CD4-positive, alpha-beta T cell treated with Interleukin-17A for 4 hours (primary cell): ENCODE measurements at places on chromosomes 1 and 21.

DNA sequence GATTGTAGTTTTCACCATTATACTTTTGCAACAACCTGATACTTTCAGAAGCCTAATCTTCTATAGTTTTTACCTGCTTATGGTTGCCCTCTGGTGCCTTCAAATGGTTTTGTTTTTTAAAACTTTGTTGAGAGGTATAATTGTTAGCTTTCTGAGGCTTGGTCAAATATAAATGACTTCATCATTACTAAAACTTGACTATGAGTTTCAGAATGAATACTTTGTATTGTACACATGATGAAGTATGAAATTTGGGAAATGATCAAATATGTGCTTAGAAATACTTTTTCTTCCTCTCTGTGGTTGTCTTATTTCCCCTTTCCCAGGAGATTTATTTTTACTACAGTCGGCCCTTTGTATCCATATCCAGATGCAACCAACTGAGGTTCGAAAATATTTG lies 151.8 kb upstream of the B3GALT2 start:
- DNase-seq, result no peak

DNA sequence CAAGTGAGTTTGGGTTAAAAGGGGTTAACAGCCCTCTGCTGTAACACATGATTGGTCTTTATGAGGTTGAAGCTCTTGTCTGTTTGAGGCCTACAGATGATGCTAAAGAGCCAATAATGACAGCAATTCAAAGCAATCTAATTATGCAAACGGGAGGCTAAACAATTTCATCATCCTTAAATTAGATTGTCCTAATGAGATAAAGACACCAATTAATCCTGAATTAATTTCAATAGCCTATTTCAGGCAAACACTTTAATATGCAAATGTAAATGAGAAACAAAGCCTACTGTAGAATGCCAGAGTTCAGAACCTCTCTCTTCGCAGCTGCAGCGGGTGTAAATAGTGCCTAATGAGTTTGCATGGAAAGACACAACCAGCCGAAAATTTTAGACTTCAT lies 504.7 kb upstream of the PBX1 start:
- no peak for DNase-seq

- DNase-seq, result peak; percentile 73
Observed at GRCh38 chr1:154747740-154748404, 122.2 kb downstream of the KCNN3 start.

GRCh38 chr1:169094897-169095569 lies 11.5 kb upstream of the ATP1B1 start:
- DNase-seq, result no peak

DNA sequence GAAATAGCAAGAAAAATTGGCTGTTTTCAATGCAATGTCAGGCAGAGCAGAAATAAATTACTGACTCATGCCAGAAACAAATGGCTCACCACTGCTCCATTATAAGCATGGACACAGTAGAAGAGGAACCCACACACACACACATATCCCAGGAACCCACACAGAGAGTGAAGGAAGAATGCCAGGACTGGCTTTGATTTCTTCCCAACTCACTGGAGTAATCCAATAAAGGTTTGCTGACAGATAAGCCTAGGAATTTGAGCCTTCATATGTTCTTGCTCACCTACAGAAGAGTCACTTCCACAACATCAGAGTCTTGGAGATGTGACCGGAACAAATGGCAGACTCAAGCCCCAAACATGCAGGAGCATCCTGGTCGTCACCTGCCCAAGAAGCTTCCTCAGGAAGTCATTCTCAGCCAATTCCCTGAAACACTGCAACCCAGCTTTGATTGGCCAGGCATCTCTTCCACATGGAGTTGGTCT lies 2.2 kb downstream of the SH3BP5L start:
- DNase-seq, result no peak

- no peak for DNase-seq
Observed at GRCh38 chr1:223219318-223219635, 76.2 kb upstream of the TLR5 start.

DNA sequence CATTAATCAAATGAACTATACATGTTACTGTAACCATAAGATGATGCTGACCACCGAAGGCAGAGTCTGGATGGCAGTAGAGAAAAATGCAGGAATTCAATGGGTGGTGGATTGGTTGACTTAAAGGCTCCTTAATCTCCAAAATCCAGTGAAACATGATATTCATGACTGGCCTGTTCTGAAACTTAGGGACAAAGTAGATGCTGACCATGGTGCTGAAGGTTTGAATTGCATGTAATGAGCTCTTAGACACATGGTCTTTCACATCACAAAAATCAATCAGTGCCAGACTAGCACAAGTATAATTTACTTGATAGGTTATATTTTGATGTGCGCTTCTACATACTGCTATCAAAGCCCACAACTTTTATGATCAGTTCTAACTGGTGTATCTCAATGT lies 30.9 kb upstream of the NTMT2 start:
- no peak for DNase-seq

DNA sequence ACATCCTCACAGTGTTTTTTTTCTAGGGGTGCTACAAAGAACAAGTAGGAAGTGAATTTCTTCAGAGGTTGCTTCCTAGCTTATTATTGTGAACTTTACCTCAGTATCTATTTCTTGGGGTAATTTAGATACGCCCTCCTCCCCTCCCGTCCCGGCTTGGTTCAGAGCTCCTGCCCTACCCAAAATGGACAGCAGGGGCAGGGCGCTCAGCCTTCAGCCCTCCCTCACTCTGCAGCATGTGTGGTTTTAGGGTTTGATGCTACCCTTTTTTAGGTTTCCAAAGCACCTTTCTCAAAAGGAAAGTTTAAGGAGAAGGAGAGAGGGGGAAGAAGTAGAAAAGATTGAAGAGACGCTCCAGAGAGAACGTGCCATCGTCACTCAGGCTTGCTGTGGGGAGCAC lies 16.9 kb upstream of the POGK start:
- DNase-seq, result no peak

DNA sequence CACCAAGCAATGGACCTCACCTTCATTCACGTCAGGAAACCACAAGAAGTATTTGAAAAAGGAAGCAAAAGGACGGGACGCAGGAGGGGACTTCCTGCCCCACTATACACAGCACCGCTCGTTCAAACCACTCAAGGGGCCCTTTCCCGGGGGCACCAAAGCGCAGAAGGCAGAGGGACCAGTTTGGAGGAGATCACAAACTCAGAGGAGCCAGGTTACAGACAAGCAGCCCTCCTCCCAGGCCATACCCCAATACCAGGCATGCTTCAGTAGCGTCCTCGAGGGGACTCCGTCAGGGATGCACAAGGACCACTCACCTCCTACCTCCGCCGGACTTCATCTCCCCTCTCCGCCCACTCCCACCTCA lies 685 bp downstream of the CRTC2 start:
- DNase-seq, result peak; percentile 47

DNA sequence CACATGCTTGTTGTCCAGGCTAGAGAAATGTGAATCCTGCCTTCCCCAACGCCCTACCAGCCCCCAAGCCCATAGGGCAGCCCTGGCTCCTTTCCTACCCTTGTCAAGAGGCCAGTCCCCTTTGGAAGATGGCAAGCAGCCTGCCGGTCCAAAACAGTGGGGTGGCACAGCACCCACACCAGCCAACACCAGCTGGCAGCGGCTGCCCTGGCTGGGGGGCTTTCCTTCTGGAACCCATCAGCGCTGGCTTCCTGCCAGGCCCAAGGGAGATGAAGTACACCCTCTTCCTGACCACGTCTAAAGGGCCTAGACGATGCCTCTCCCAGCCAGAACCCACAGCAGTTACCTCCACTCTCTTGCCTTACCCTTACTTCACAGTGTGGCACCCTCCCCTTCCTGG lies 24.2 kb downstream of the KCNN3 start:
- no peak for DNase-seq

DNA sequence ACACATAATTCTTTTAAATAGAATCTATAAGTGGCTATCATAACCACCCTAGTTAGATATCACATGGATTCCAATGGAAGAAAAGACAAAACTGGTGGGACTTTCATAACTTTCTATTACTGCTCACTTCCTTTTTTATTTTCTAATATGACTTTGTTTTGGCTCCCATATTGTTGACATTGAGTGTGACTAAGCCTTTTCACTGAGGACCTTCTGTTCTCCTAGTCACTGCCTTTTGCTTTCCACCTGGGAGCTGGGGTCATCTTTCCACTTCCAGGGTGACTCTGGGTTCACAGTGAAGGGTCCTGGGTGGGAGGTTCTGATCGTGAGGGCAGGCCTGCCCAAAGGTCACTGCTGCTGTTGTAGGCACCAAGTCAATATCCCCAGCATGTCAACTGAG lies 275.8 kb downstream of the TGFB2 start:
- no peak for DNase-seq

DNA sequence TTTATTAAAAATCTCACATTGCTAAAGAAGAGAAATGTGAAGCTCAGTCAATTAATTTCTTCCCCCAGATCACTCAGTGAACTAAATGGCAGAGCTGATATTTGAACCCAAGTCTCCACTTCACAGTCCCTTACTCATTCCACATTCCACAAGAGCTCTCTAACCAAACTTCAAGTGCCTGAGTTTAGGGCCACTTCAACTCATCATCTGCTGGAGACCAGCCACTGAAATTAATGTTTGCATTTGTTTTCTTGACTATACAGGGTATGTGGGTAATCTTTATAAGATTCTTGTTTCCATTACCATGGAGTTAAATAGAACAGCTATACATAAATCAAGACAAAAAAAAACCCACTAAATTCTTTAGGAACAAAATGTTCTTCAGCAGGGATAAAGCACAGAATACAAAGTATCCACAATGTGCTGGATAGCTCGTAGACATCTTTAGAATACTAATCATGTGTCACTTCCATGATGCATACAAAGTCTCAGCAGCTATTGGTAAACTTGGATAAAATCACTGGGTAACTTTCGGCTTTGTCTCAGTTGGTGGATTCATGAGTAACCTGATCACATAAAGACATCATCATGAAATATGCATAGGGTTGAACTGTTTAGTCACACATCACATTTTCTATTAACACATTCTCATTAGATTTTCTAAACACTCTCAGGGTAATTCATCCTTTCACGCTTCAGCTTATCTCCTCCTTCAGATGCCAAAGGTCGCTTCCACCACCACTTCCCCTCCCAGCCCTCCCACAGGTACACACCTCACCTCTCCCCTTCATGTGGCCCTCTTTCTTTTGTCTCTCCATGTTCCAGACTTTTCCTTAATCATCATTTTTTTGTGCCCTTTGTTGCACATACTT lies 89.8 kb downstream of the LRRC53 start:
- DNase-seq, result no peak

- no peak for DNase-seq
Observed at GRCh38 chr1:30159015-30159414, 564.4 kb downstream of the MATN1 start.

GRCh38 chr1:99820546-99820945 lies 29.6 kb upstream of the AGL start:
- DNase-seq, result peak; percentile 20

GRCh38 chr1:200670242-200671118 lies 773 bp upstream of the DDX59 start:
- DNase-seq, result no peak

- DNase-seq, result no peak
Observed at GRCh38 chr1:247295274-247295684, 36.4 kb downstream of the ZNF496 start.

DNA sequence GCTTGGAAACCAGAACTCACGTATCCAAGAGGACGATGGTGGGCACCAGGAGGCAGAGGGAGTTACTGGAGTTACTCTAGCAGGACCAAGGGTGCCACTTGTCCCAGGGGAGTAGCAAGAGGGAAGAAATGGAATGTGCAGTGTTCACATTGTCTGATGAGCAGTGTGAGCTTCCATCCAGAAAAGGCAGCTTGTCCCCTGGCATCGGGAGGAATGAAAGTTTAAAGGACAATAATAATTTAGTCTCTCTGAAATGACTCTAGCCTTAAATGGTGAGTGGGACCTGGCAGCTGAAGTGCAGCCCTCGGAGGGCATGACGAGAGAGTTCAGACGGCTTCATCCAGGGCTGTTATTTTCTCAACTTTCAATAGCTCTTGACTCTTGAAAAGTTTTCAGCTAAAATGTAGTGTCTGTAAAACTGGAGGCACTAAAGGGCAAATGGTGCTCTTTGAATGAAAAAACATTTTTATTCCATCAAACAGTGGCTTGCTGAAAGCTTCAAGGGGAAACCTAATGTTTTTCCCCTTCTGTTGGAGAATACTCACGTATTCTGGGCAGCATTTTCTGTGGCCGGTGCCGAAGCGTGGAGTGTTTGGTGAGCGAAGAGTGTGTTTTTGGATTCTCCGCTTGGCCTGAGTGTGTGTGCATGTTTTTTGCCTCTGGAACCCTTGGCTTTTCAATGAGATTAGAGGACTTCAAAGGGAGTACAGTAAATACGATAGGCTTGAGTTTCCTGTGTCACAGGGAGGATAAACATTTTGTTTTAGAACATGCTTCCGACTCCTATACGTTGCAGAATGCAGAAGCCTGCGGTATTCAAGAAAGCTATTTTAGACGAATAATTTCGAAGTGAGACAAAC lies 157.3 kb downstream of the GALNT2 start:
- DNase-seq, result no peak

- no peak for DNase-seq
Observed at GRCh38 chr1:110138956-110139355, 11.3 kb upstream of the SLC6A17 start.

- no peak for DNase-seq
Observed at GRCh38 chr21:40130476-40130875, 263.2 kb downstream of the PCP4 start.

DNA sequence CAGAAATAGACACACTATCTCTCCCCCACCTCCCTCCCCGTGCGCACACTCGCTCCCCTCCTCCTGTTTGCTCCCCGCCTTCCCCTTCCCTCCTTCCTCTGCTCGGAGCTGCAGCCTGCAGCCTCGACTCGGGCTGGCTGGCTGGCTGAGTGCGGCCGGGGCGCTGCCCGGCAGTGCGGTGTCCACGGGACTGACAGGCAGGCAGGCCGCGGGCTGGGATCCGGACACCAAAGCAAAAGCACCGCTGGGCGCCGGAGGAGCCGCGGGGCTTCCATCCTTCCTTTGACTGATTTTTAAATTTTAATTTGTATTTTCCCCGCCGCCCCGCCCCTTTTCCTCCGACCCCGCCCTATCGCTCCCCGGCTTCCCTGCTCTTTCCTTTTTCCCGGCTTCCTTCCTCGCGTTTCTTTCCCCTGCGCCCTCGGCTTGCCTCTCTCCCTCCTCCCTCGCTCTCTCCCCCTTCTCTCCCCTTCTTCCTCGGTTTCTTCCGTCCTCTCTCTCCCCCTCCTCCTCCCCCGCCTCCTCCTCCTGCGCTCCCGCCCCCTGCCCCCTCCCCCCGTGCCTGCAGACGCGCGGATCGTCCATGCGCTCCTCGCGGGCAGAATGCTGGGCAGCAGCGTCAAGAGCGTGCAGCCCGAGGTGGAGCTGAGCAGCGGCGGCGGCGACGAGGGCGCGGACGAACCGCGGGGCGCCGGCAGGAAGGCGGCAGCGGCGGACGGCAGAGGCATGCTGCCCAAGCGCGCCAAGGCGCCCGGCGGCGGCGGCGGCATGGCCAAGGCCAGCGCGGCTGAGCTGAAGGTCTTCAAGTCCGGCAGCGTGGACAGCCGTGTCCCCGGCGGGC lies 109.4 kb downstream of the NAV1 start:
- no peak for DNase-seq

DNA sequence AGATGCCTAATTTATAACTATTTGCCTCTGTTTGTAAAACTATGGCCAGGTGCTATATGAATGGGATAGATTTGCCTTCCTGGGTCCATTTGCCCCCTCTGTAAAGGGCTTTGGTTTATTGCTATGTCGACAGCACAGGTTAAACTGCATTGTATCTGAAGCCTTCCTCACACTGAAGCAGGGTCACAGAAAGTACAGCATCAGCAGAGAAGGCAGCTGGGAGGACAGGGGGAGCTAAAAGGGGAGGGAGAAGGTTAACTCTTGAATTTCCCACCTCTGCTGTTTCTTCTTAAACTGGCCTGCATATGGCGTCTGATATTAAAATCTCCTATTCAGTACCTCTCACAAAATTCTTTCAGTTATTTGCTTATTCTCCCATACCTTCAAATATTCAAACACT lies 297.4 kb downstream of the TM2D1 start:
- no peak for DNase-seq
